Adipocyte (in vitro differentiated cells): ENCODE measurements at places on chromosomes 1 and 21.

GRCh38 chr1:205715628-205716027, 34.4 kb downstream of the NUCKS1 start:
- DNase-seq = no peak

GRCh38 chr1:42333662-42334239, 1.3 kb downstream of the FOXJ3 start:
- DNase-seq = peak; percentile 41

DNA sequence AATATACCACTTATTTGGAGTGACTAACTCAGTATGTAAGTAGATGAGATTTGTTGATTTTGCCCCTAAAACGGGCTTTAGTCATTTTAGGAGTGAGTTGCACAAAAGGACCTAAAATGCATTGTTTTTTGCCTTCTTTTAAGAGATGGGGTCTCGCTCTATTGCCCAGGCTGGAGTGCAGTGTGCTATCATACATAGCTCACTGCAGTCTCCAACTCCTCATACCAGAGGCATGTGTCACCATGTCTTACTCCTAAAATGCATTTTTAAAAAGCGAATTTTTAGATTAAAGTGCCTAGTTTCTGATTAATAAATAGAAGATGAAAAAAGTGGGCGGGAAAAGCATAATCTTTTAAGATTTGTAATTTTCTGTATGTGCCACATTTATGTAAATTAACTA, 11.5 kb upstream of the NEXN start:
- DNase-seq = peak; percentile 46

DNA sequence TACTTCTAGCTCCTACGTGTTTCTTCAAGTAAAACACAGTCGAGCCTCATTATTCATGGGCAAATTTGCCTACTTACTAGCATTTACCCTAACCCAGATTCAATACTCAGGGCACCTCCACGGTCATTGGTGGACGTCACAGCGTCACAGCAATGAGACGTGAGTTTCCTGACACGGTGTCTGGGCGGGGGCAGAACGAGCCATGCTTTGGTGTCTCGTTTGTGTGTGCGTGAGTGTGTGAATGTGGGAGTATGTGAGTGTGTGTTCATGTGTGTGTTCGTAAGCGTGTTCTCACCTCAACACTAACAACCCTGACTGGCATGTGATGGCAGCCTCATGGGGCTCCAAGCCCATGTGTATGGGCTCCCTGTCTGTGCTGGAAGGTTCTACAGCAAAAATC, 17.5 kb upstream of the COL18A1 start:
- DNase-seq = no peak

DNA sequence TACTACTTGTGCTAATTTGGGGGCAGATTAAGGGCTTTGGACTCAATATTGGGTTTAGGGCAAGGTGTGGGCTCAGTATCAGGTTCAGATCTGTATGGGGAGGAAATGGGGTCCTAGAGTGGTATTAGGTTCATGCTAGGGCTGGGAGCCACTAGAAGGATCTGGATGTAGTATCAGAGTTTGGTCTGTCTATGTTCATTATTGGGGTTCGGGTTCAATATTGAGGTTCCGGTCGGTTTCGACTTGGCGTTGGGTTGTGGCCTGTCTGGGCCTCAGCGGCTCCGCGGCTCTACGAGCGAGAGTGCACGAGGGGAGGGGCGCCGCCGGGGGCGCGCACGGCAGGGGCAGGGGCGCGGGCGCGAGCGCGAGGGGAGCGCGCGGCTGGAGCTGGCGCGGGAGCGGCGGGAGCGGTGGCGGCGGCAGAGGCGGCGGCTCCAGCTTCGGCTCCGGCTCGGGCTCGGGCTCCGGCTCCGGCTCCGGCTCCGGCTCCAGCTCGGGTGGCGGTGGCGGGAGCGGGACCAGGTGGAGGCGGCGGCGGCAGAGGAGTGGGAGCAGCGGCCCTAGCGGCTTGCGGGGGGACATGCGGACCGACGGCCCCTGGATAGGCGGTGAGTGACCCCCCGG, at the start of gene PTPRF:
Gene PTPRF, plus strand, starts transcription at position 401 of the 624 bp plus-strand sequence. CDS start 14,193 bp downstream, outside the sequence.
- peak; percentile 86 for DNase-seq
